ENCODE measurements at places on chromosomes 11 and 22.

DNA sequence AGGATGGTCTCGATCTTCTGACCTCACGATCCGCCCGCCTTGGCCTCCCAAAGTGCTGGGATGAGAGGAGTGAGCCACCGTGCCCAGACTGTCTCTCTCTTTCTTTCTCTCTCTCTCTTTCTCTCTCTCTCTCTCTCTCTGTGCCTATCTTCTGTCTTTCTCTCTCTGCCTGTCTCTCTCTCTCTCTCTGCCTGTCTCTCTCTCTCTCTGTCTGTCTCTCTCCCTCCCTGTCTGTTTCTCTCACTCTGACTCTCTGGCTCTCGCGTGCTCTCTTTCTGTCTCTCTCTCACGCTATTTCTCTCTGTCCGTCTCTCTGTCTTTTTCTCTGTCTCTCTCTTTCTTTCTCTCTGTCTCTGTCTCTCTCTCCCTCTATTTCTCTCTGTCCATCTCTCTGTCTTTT lies 3911.2 kb upstream of the OR11H1 start:
- DNase-seq = no peak

GRCh38 chr11:1342946-1343345 lies 33.5 kb upstream of the TOLLIP start:
- no peak for DNase-seq

DNA sequence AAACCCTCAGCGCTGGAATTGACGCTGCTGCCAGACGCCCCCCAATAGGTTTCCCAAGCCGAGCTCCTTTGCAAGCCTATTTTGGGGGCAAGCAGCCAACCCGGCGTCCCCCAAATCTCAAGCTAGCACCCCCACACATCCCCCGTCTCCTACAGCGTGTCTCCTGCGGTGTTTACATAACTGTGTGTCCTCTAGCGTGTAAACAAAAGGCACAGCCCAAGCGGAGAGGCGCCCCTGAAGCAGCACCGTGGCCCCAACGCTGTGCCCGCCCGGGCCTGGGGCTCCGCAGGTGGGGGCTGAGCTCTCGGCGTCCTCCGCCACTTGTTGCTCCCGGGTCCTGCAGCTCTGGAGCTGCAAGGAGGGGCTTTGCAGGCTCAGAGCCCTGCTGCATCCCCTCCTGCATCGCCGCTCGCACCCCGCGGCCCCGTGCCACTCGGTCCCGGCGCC lies 1.6 kb downstream of the CADM1 start:
- DNase-seq = no peak

- DNase-seq = no peak
Observed at GRCh38 chr11:60955571-60955970, 3.6 kb upstream of the SLC15A3 start.

- peak; percentile 97 for DNase-seq
Observed at GRCh38 chr22:40666151-40666848, 13.0 kb upstream of the MCHR1 start.

DNA sequence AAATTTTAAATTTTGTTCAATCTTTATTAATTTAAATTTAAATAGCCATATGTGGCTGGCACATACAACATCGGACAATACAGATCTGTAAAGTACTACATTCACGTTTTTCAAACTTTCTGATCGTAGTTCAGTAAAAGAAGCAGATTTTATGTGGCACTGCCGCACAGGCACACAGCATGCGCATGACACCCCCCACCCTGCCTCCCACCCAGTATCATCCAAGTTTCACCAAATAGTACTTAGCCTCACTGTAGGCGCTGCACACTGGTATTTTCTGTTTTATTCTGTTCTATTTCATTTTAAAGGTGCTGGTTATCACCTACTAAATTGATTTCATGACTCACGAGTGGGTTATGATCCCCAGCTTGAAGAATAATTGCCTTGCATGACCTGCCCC lies 159.9 kb downstream of the HIPK3 start:
- DNase-seq = no peak

- no peak for DNase-seq
Observed at GRCh38 chr11:73356979-73357860, 19.0 kb upstream of the RELT start.

DNA sequence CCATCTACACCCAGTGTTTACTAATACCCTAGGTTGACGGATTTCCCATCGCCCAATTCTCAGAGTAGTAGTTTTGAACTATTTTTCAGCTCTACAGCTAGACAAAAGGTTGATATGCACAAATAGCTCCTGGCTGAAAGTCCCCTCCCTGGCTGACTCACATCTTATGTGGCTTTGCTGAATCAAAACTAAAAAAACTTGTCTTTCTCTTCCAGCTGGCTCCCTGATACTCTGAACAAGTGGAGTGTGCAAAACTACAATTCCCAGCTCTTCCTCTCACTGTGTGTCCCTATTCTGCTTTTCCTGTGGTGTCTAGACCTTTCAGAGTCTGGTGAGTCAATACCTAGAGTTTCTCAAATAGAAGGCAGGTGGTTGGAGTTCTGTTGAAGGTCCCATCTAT lies 12.7 kb upstream of the LARGE1 start:
- DNase-seq = no peak

- no peak for DNase-seq
Observed at GRCh38 chr11:18865951-18866350, 73.3 kb downstream of the MRGPRX1 start.

DNA sequence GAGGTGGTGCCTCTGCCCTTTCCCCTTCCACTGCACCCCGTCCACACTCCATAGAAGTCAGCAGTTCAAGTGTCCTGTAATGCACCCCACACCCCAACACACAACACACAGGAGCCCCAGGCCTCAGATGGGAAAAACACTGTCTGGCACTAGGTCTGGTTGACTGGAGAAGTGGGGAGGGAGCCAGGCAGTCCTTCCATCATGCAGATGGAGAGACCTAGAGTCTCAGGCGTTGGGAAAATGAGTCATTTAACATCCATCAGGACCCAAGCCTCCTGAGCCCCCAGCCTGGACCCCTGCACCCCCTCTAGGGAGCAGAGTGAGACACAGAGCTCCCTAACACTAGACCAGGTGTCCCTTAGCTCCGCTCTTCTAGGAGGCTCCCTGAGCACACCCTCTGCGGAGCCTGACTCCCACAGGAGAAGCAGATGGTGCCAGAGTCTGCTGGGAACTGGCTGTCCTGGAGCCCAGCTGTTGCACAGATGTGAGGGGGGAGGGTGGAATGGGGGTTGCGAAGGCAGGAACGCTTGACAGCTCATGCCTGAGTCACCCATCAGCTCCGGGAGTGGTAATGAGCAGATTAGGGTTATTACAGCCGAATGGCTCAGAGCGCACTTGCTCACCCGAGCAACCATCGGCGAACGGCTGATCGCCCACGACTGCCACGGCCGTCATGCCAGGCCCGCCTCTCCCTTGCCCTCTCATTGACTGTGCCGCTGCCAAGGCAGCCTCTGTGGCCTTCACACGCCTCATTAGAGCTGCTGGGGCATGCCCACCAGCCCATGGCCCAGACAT lies 22.1 kb upstream of the SYT7 start:
- DNase-seq = peak; percentile 88

GRCh38 chr11:65808744-65809341 lies 22.0 kb downstream of the OVOL1 start:
- DNase-seq = no peak

GRCh38 chr22:36068776-36069344 lies 40.2 kb upstream of the RBFOX2 start:
- no peak for DNase-seq

GRCh38 chr11:123116486-123116885 lies 54.5 kb upstream of the HSPA8 start:
- no peak for DNase-seq

DNA sequence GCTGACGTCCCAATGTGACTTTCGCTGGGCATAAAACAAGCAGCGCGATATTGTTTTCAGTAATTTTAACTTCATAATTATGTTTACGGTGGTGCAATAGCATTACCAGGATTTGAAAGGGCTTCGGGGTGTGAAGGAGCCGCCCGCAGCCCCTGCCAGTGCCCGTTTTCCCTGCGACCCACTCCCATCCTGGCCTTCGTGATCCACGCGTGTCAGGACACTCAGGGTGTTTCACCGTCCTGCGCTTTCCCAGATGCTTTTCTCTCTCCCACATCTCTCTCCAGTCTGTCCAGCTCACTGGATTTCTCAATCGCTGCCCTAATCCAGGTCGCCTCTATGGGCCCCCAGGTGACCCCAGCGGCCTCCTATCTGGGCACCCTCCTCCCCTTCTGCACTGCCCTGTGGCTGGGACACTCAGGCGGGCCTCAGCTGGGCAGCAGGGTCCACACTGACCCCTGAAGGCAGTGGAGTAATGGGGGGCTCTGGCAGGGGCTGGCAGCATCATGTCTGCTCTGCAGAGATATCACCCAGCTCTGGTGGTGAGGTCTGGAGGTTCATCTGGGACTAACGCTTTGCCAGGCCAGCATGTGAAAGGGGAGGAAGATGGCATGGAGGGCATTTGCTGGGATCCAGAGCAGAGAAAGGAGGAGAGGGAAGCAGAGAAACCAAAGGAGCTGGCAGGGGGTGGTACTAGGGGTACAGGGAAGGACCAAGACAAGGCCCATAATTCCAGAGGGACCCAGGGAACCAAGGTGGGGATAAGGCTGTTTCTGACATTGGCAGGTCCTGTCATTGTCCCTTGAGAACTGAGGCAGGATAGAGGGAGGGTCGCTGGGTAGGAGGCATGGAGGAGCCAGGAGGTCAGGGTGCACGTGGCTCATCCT lies 622.8 kb downstream of the BRD1 start:
- DNase-seq = no peak

GRCh38 chr22:19090183-19090582 lies 32.0 kb downstream of the DGCR2 start:
- no peak for DNase-seq

DNA sequence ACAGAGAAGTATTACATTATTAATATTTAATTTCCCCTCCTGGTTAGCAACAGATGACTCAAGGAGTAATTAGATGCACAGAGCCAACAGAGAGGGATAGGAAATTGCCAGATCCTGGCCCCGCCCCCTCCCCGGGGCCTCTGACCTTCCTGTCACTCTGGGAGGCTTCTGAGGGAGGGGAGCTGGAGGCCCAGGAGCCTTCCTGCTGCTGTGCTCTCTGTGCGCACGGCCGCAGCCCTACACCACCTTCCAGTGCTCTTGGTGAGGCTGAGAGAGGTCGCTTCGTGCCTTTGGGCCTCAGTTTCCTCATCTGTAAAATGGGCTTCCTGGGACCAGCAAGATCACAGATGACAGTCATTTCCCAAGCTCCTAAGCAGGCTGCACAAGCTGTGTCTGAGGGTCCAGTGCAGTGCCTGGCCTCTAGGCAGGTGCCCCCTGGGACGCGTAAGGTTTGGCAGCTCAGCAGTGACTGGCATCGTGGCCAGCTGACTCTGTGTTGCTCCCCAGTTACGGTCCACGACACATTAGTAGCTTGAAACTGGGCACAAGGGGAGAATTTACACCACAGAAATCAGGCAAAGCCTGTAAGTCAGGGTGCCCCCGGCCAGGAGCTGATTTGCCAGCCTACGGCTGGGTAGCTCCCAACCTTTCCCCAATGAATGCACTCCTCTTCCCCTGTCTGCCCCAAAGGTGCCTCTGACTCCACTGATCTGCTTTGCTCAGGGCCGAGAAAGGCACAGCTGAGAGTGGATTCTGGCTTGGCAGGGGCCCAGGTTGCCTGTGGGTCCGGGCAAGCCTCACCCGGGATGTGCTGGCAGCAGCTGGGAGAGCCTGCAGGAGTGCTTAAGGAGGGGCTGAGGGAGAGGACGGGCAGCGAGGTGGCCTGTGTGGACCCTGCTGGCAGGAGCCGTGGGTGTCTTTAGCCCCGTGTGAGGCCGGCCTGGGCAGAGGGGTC lies 2.3 kb downstream of the ADORA2A start:
- peak; percentile 49 for DNase-seq

DNA sequence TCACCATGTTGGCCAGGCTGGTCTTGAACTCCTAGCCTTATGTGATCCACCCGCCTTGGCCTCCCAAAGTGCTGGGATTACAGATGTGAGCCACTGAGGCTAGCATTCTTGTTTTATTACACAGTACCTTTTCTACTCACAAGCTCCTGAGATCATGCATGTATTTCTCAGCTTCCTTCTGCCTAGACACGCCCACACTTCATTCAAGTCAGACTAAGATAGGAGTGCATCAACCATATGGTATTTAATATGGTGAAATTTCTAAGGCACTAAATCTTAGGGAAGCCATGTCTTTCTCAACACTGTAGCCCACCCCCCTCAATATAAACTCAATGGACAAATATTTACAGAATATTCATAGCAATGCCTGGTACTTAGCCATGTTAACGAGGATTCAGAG lies 62.1 kb downstream of the SLC25A17 start:
- peak; percentile 38 for DNase-seq

- no peak for DNase-seq
Observed at GRCh38 chr11:134545521-134545920, 133.5 kb upstream of the B3GAT1 start.

DNA sequence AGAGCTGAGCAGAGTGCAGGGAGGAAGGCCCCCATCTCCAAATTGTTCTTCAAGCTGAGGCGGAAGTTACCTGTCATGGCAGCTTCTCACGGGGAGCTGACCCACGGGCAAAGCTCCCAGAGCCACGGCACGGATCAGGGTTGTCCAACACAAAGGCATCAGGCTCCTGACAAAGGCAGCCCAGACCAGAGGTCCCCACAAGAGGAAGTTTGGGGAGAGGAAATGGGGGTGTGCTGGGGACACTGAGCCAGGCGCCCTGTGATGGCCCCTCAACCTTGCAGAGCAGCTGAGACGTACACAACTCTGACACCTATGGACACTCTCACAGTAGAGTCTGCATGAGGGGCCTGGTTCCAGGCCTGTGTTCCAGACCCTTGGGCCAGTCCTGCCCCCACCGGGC lies 95.6 kb downstream of the CTTN start:
- DNase-seq = no peak

DNA sequence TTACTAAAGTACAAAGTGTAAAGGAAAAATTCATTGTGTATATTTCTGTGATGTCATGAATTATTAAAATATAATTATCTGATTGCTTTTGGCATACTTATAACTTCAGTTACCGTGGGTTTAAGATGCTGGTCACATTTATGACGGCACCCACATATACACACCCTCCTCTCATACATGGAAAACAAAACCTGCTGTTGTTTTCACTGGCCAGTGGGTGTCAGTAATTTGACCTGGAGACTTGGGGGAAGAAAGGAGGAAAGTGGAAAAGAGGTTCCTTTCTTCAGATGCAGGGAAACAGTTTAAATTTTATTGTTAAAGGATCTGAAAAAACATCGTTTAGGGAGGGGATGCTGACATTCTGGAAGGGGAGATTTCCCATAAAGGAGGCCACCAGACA lies 742 bp upstream of the BBOX1 start:
- no peak for DNase-seq

DNA sequence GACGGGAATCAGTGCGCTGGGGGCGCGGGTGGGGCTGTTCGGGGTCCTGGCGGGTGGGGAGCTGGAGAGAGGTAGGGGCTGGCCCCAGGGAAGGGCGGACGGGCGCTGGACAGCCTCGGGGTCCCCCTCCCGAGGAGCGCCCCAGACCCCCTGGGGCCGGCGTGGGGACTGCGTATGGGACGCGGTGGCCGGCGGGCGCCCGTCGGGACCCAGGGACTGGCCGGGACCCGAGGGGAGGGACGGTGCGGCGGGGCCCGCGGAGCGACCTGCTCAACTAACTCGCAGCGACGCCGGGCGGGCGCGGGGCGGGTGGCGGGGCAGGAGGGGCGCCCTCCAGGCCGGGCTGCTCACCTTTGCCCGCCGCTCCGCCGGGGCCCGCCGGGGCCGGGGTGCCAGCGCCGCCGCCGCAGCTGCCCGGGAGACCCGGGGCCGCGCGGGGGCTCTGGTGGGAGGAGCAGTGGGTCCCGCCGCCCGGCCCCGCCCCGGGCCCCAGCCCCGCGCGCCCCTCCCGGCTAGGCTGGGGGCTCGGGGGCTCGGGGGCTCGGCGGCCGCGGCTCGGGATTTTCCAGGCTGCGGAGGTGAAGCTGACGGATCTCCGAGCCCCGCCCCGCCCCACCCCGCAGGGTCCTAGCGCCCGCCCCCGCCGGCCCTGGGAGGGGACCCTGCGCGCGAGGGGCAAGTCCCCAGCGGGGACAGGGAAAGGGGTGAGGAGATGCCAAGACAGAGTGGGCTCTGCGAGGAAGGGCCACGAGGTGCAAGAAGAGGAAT lies 12.3 kb downstream of the STARD10 start:
- no peak for DNase-seq
